Pancreas (tissue), 10 donors: ENCODE measurements at places on chromosomes 3 and 15. TPM values are rescaled to one million over a fixed set of nuclear protein-coding genes. Genes with fewer than 3 reads are reported as not detected.

GRCh38 chr15:77183066-77183465 lies 112.2 kb upstream of the TSPAN3 start:
- DNase-seq: no peak
- H3K27ac ChIP-seq: no peak overlapping the region

DNA sequence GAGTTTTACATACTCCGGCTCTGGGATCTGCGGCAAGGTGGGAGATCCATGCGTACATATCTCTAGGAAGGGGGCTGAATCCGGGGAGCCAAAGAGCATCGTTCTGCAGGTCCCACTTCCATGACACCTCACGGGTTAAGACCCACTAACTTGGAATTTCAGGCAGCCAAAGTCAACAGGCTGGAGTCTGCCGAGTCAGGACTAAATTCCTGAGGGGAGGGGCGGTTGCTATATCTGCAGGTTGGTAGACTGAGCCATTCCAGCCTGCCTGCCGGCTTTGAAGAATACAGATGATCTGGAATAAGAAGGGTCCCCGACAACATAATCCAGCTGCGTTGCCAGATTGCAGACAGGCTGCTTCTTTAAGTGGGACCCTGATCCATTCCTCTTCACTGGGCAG lies 65.4 kb upstream of the PEX5L start:
- H3K27ac ChIP-seq: no peak overlapping the region
- no peak overlapping the region for H3K4me3 ChIP-seq
- H3K27me3 ChIP-seq: no peaks in the 10 kb centered on the region
- DNase-seq: no peak

DNA sequence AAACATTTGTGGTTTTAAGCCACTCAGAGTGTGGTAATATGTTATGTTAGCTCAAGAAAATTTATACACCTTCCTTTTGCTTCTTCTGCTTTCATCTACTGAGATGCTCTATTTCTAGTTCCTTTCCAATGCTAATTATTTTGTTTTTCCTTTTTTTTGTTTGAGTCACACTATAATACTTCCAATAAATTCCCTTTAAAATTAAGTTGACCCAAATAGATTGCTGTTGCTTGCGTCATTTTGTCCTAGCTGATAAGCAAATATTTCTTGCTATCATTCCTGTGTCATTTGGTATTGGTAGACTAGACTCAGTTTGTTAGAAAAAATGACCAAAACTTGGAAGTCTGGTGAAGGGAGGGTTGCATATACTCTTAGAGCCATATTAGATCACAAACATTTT lies 437.0 kb upstream of the CNTN6 start:
- H3K27ac ChIP-seq: no peak overlapping the region
- no peak for DNase-seq
- H3K36me3 ChIP-seq: no peaks in the 10 kb centered on the region
- no peaks in the 10 kb centered on the region for H3K4me1 ChIP-seq
- H3K27me3 ChIP-seq: no peaks in the 10 kb centered on the region

DNA sequence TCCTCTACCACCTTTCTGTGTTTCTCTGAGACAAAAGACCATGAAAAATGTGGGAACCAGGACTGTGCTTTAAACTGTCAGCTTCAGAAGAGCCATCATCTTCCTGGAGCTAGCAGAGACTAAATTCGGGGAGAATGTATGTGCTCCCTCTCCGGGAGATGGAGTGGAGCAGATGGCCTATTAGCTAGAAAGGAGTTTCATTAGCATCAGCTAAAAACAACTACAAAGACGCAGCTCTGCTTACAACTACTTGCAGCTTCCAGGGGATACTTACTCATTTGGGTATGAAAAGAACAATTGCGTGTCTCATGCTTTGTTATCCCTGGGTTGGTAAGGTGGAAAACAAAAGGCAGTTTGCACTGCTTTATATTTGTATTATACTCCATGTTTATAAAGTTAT lies 159.6 kb downstream of the MFSD1 start:
- H3K4me3 ChIP-seq: no peak overlapping the region
- DNase-seq: no peak
- no peaks in the 10 kb centered on the region for H3K36me3 ChIP-seq
- H3K4me1 ChIP-seq: no peaks in the 10 kb centered on the region

GRCh38 chr3:51283421-51283820 lies 101.7 kb upstream of the MANF start:
- H3K27me3 ChIP-seq: no peaks in the 10 kb centered on the region
- DNase-seq: no peak
- no peaks in the 10 kb centered on the region for H3K4me1 ChIP-seq
- H3K27ac ChIP-seq: no peak overlapping the region

GRCh38 chr3:45553469-45553974 lies 41.0 kb upstream of the LIMD1 start:
- H3K27ac ChIP-seq: peak overlapping the region; percentile 46
- H3K4me3 ChIP-seq: no peak overlapping the region
- no peaks in the 10 kb centered on the region for H3K36me3 ChIP-seq
- no peaks in the 10 kb centered on the region for H3K27me3 ChIP-seq
- H3K4me1 ChIP-seq: peaks cover 15% of the 10 kb centered on the region

DNA sequence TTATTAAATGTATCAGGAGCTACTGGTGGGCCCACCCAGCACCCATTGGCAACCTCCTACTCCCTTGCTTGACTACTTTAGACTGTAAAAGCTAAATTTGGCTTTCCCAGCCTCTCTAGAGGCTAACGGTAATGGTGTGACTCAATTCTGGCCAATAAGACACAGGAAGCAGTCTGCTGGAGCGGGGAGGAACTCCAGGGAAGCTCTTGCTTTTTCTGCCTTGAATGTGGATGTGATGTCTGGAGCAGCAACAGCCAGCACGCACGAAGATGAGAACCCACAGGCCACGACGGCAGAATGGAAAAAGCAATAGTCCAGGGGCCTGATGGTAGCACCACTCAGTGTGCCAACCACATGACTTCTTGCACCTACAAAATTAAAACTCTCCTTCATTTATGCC lies 39.9 kb downstream of the RAB6B start:
- no peaks in the 10 kb centered on the region for H3K4me1 ChIP-seq
- no peak for DNase-seq
- H3K36me3 ChIP-seq: no peaks in the 10 kb centered on the region
- no peak overlapping the region for H3K4me3 ChIP-seq

- no peaks in the 10 kb centered on the region for H3K4me1 ChIP-seq
- DNase-seq: no peak
- H3K36me3 ChIP-seq: no peaks in the 10 kb centered on the region
- no peak overlapping the region for H3K4me3 ChIP-seq
These were observed 319.3 kb upstream of the CTDSPL start for GRCh38 chr3:37542331-37542730.

DNA sequence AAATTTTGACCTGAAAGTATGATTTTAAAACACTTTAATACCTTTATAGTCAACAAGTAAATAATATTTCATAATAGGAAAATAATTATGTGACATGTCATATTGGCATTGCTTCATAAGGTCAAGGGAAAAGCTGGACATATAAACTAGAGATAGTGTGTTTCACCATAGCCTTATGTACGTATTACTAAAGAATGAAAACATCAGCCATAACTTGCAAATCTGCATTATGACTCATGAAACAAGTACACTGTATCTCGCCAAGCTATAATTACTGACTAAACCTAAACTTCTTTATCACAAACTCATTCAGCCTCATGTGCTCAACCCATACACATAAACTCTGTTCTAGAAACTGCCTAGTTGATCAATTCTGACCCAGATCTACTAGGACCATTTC lies 950.1 kb downstream of the FHIT start:
- no peak overlapping the region for H3K4me3 ChIP-seq
- no peaks in the 10 kb centered on the region for H3K27me3 ChIP-seq
- H3K36me3 ChIP-seq: no peaks in the 10 kb centered on the region
- H3K4me1 ChIP-seq: no peaks in the 10 kb centered on the region

- H3K27me3 ChIP-seq: no peaks in the 10 kb centered on the region
- no peaks in the 10 kb centered on the region for H3K36me3 ChIP-seq
- H3K27ac ChIP-seq: no peak overlapping the region
- H3K4me1 ChIP-seq: no peaks in the 10 kb centered on the region
- no peak for DNase-seq
These were observed 32.8 kb downstream of the ZXDC start for GRCh38 chr3:126442856-126443242.

- H3K27ac ChIP-seq: no peak overlapping the region
- no peak overlapping the region for H3K4me3 ChIP-seq
- no peak for DNase-seq
- H3K4me1 ChIP-seq: no peaks in the 10 kb centered on the region
- no peaks in the 10 kb centered on the region for H3K27me3 ChIP-seq
These were observed 566.0 kb downstream of the ROBO2 start for GRCh38 chr3:77605865-77606264.

DNA sequence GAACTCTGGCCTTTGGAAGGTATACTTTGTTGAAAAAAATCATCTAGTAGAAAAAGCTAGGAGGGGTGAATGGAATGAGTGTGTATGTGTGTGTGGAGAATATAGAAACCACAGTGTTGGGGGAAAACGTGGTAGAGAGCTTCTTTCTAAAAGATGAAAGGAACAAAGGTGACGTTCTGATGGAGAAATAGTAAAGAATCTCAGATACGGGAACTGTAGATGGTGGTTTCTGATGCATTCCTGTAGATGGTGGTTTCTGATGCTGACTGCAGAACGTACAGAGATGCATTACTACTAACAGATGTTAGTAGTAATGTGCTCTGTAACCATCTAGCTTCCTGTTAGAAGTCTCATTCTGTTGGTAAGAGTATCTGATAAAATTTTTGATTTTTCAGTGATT lies 60.2 kb downstream of the VPS8 start:
- no peak overlapping the region for H3K27ac ChIP-seq
- H3K4me3 ChIP-seq: no peak overlapping the region
- H3K36me3 ChIP-seq: no peaks in the 10 kb centered on the region

The WDR93 gene
- polyA plus RNA-seq: 0.92 TPM

The EPHB1 gene
- 0.57 TPM for polyA plus RNA-seq

The NRG4 gene
- polyA plus RNA-seq: 8.9 TPM
